ENCODE measurements at places on chromosomes 1 and 21.

GRCh38 chr1:153958961-153959260 lies 499 bp upstream of the CRTC2 start:
- H3K27ac ChIP-seq: peak overlapping the region; percentile 68
- no peak overlapping the region for H3K4me3 ChIP-seq
- H3K36me3 ChIP-seq: peaks cover 11% of the 10 kb centered on the region
- peaks cover 68% of the 10 kb centered on the region for H3K4me1 ChIP-seq
- DNase-seq: no peak
- no peaks in the 10 kb centered on the region for H3K27me3 ChIP-seq

DNA sequence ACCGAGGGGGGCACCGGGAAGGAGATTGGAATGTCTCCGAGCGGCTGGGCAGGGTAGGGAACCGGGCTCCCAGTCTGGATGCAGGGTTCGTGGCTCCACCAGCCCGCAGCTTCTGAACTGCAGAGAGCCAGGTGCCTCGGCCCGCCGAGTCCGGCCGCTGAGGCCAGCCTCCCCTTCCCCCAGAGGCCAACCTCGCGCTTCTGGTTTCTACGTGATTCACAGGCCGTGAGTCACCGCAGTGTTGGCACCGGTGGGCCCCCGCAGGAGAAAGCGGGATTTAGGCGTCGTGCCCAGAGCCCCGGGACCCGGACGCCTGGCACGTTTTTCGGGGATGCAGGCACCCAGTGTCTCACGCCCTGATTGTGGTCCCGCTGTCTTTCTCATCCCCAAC lies 458 bp downstream of the CRABP2 start:
- no peaks in the 10 kb centered on the region for H3K36me3 ChIP-seq
- no peak overlapping the region for H3K27ac ChIP-seq
- no peak for DNase-seq

DNA sequence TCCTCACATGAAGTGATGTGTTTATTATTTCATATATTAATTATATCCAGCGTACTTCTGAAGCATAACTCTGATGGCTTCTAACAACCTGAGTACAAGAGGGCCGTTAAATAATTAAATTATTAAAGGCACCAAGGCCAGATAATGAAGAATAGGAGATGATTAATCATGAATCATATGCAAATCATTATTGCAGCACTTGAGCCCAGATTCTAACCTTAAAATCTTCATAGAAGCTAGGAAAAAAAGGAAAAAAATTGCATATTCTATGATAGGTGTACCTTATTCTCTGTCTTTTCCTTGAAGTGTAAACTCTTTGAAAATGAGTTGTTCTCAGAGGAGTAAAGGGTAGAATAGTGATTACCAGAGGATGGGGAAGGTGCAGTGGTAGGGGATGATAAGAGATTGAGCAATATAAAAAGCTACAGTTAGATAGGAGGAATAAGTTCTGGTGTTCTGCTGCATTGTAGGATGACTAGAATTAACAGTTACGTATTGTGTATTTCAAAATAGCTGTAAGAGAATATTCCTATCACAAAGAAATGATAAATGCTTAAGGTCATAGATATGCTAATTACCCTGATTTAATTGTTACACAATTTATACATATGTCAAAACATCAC lies 51.1 kb downstream of the SWT1 start:
- no peak for DNase-seq
- H3K27me3 ChIP-seq: no peaks in the 10 kb centered on the region
- H3K4me1 ChIP-seq: no peaks in the 10 kb centered on the region
- H3K4me3 ChIP-seq: no peak overlapping the region
- no peak overlapping the region for H3K27ac ChIP-seq
- no peaks in the 10 kb centered on the region for H3K36me3 ChIP-seq

DNA sequence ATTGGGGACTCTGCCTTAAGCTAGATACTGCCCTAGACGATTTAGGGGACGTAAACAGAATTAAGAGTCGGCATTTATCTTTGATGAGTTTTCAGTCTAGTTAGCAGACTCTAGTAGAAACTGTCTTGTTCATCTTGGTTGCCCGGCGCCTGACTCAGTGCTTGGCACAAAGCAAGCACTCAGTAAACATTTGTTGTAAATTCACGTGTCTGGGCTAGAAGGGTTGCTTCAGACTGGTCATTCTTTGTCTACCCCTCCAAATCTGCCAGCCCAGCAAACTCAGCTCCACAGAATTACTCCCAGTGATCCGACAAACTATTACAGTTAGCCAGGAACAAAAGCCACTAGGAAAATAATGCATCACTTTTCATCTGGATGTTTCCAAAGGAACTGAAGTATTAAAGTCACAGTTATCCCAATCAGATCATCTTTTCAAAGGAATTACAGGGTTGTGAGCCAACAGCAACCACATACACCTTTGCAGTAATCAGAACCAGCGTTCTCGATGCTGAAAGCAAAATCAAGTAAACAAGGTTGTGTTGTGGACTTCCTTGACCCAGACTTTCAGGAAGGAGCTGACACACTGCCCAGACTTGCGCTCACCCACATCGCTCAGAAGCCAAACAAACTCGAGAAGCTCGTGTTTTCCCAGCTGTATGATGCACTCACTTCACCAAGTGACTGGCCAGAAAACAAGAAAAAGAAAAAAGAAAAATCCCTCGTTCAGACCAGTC lies 66.5 kb upstream of the GADD45A start:
- no peaks in the 10 kb centered on the region for H3K36me3 ChIP-seq
- H3K27ac ChIP-seq: no peak overlapping the region
- no peak overlapping the region for H3K4me3 ChIP-seq
- H3K4me1 ChIP-seq: no peaks in the 10 kb centered on the region

GRCh38 chr1:198212675-198213074 lies 55.9 kb downstream of the NEK7 start:
- peaks cover 2% of the 10 kb centered on the region for H3K4me1 ChIP-seq
- H3K27me3 ChIP-seq: no peaks in the 10 kb centered on the region
- no peak overlapping the region for H3K27ac ChIP-seq

DNA sequence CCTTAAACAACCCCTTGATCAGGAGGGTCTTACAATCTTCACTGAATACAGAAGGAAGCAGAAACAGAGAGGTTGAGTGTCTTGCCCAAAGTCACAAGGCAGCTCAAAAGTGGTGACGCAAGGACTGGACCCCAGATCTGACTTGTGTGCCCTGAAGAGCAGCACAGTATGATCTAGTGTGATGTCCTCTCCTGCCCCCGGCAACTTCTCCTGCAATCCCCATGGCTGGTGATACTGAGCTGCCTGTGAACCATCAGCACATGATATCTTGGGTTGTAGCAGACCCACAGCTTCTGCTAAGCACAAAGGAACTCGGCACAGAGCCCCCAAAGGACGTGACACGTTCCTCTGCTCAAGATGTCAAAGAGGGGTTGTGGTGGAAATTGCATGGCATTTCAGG lies 51.2 kb upstream of the EDN2 start:
- H3K27me3 ChIP-seq: no peaks in the 10 kb centered on the region
- no peak overlapping the region for H3K4me3 ChIP-seq
- no peak overlapping the region for H3K27ac ChIP-seq
- no peak for DNase-seq

GRCh38 chr1:101566883-101567538 lies 330.2 kb downstream of the S1PR1 start:
- H3K27ac ChIP-seq: no peak overlapping the region
- DNase-seq: no peak
- no peaks in the 10 kb centered on the region for H3K36me3 ChIP-seq
- no peak overlapping the region for H3K4me3 ChIP-seq
- no peaks in the 10 kb centered on the region for H3K27me3 ChIP-seq

GRCh38 chr1:177273141-177273540 lies 102.4 kb downstream of the BRINP2 start:
- no peak for DNase-seq
- H3K27me3 ChIP-seq: no peaks in the 10 kb centered on the region
- H3K27ac ChIP-seq: no peak overlapping the region
- no peaks in the 10 kb centered on the region for H3K36me3 ChIP-seq

GRCh38 chr1:67713057-67713846 lies 28.3 kb downstream of the GADD45A start:
- no peaks in the 10 kb centered on the region for H3K27me3 ChIP-seq
- no peak for DNase-seq
- H3K36me3 ChIP-seq: no peaks in the 10 kb centered on the region
- H3K4me3 ChIP-seq: no peak overlapping the region
- H3K27ac ChIP-seq: no peak overlapping the region

DNA sequence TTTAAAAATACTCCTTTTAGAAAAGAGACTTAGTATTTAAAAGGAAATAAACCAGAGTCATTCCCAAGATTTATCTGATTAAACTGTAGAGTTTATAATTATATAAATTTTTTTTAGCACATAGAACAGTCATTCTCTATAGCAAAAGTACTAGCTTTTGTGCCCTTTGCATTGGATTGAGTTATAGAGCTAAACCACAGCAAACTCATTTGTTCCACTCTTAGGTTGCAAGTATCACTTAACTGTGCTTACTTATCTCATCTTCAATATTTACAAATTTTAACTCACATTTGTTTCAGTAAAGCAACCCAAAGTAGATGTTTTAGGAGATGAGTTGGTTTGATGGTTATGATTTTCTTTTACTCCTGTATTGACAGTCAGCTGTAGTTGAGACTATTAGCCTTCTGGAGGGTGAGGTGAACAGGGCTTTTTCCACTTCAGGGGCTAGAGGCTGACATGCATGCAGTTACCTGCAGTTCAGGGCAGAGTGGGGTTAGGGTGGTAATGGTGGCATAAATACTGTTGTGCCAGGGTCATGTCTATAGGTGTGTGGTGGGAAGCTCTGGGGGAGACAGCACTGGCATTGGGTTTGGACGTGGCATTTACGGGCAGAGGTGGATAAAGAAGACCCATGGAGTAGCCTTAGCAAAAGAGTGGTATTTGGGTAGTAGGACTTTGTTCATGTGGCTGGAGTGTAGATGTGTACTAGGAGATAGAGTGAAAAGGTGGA lies 42.1 kb downstream of the DYRK1A start:
- DNase-seq: no peak
- peaks cover 3% of the 10 kb centered on the region for H3K36me3 ChIP-seq
- no peak overlapping the region for H3K4me3 ChIP-seq
- no peaks in the 10 kb centered on the region for H3K27me3 ChIP-seq
- no peak overlapping the region for H3K27ac ChIP-seq
- peaks cover 51% of the 10 kb centered on the region for H3K4me1 ChIP-seq

DNA sequence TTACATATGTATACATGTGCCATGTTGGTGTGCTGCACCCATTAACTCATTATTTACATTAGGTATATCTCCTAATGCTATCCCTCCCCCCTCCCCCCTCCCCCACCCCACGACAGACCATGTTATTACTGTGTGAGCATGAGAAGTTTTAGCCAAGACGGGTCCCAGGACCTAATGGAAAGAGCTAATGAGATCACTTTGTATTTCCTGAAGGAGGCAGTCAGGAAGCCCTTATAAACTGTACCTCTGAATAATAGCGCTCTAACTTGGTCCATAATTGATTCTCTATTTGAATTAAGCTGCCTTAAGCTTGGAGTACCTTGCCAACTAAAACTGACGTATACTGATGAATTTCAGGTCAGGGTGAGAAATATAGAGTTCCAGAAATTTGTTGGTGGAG lies 4.1 kb upstream of the NEGR1 start:
- DNase-seq: no peak
- no peaks in the 10 kb centered on the region for H3K36me3 ChIP-seq
- peaks cover 10% of the 10 kb centered on the region for H3K27me3 ChIP-seq
- peaks cover 10% of the 10 kb centered on the region for H3K4me1 ChIP-seq

DNA sequence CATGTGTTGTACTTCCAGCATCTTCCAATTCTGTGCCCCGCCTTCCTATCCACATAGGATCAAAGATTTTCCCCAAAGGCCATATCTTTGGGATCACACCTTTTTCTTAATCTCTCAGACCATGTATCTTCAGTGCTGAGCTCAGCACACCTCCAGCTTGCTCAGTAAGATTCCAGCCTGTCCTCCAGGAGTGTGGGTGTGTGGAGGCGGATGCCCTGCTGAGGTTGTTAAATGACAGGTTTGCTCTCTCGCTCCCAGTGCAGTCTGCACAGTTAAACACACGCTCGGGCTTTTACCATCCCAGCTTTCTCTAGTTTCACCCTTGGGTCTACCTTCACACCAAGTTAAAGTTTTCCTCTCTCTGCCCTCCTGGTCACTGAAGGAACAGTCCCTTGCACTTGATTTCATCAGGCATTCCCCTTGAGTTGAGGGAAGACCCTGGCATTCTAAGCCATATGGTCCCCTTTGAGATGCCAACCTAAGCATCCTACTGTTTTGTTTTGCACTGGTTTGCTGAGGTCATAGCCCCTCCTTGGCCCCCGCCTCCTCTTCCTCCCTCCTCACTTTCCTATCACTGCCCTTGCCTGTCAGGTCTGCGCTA lies 13.7 kb downstream of the MYOG start:
- H3K4me1 ChIP-seq: peaks cover 11% of the 10 kb centered on the region
- no peak for DNase-seq
- no peak overlapping the region for H3K27ac ChIP-seq
- no peaks in the 10 kb centered on the region for H3K36me3 ChIP-seq
- no peak overlapping the region for H3K4me3 ChIP-seq

DNA sequence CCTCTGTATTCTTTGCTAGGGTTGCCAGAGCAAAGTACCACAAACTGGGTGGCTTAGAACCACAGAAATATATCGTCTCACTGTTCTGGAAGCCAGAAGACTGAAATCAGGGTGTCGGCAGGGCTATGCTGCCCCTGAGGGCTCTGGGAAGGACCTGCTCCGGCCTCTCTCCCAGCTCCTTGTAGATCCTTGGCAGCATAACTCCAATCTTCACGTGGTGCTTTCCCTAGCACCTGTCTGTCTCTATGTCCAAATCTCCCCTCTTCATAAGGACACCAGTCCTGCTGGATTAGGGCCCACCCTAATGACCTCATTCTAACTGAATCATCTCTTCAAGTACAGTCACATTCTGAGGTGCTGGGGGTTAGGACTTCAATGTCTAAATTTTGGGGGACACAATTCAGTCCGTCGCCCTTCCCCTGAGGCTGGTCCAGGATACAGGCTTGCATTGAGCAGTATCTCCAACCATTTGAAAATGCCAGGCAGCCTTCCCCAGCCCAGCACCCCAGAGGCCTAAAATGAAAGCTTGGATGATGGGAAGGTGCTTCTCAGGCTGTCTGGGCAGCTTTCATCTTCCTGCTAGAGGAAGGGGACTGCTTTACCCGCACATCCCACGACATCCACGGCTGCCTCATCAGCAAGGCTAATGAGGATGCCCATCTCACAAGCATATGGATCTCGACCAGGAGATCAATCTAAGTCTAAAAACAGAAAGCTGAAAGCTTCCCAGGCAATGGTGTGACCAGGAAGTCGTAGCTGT lies 24.7 kb downstream of the TRIM67 start:
- no peaks in the 10 kb centered on the region for H3K4me1 ChIP-seq
- DNase-seq: no peak
- peaks cover 11% of the 10 kb centered on the region for H3K27me3 ChIP-seq
- no peak overlapping the region for H3K4me3 ChIP-seq
- H3K36me3 ChIP-seq: no peaks in the 10 kb centered on the region

DNA sequence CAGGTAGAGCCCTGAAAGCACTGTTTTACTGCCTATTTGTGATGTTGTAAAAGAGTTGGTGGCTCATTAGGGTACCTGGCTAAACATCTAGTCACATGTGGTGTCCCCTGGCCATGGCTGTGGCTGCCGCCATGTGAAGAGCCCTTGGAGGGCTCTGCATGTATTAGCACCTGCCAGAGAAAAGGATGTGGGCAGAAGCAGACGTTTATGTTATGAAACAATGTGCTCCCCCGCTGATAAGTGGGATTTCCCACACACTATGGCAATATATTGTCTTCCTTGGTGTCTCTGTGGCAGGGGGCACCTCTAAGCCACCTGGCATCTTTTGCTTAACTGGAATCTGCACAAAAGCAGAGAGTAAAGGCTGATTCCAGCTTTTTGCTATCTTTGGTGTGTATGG lies 9.6 kb downstream of the TENT5C start:
- no peak overlapping the region for H3K27ac ChIP-seq
- peak; percentile 78 for DNase-seq
- H3K4me1 ChIP-seq: peaks cover 61% of the 10 kb centered on the region
- peaks cover 9% of the 10 kb centered on the region for H3K36me3 ChIP-seq
